GM18507 (cell line): ENCODE measurements at places on chromosomes 12 and 14.

- DNase-seq, result no peak
These were observed 1.5 kb upstream of the IGF1 start for GRCh38 chr12:102481705-102482425.

DNA sequence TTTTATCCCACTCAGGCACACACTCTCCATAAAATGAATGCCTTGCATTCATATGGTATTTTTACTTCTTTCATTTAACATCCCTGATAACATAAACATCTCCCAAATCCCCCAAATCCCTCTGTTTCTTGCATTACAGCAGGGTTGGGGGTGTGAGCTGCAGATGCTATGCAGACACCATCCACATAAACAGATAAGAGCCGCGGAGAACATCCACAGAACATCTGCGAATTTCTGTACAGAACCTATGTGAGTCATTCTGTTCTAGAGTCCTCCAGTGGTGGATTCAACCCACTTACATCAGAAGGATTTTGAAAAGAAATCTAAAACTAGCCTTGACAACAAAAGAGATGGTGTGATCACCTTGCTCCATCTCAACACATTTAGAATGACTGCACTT lies 20.3 kb downstream of the FBLN5 start:
- DNase-seq, result no peak

GRCh38 chr14:80522936-80523335 lies 311.6 kb upstream of the DIO2 start:
- no peak for DNase-seq

DNA sequence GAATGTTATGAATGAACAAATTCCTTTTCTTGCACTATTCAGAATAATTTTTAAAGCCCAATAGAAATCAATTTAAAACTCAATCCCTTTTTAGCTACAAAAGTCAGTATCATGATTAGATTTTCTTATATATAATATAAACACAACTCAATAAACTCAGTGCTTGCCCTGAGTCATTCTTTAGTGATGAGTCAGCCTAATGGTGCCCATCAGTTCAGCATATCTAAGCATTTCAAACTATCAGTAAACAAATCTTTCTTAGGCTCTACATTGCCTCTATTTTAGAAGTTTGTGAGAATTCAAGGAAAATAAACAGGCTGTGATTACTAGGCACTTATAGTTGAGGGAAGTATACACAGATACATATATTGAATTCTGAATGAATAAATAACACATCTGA lies 179.6 kb downstream of the NELL2 start:
- DNase-seq, result no peak

DNA sequence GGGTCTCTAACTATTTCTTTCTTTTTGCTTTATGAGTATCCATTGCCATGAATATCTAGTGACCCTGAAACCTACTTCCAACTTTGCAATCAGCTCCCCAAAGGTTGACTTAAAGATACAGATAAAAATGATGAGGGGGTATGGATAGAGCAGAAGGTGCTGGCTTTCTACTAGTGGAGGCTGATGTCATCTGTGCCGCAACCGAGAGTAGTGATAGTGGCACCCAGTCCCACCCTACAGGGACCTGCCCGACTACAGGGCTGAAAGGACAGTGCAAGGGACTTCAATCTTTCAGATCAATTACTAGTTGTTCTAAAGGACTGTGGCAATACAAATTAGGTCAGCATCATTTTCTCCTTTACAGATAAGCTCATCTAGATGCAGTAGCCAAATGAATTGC lies 806.0 kb downstream of the VRK1 start:
- DNase-seq, result no peak

DNA sequence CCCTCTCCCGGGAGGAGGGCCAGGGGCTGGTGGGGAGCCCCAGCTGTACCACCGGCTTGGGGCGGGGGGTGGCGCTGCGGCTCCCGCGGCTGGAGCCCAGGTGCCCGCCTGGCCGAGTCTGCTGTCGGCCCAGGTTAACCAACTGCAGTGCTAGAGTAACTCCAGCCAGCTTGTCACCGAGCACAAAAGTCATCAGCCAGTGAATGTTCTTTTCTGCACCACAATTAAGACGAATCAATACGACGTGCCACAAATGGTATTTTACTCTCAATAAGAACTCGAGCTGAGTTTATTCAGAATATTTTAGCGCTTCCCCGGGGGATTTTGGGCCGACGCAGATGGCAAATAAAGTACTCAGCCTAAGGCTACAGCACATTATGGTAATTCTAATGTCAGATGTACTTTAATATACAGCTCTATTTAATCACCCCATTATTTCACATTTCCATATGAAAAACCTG lies 83.2 kb downstream of the BCL11B start:
- DNase-seq, result no peak

DNA sequence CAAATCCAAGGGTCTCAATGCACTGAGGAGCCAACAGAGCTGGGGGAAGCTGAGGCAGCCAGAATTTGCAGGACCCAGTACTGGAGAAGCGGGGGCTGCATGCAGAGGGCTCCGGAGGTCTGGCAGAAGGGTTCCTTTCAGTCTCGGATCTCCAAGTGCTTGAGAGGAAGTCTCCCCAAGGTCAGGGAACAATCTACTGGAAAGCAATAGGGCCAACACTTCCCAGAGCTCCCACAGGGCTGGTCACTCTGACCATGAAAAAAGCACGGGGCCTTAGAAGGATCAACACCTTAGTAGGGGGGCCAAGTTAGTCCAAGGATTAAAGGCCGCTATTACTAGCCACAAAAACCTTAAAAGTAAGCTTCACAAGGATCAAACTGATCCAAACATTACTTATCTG lies 31.7 kb downstream of the SPPL3 start:
- DNase-seq, result no peak

DNA sequence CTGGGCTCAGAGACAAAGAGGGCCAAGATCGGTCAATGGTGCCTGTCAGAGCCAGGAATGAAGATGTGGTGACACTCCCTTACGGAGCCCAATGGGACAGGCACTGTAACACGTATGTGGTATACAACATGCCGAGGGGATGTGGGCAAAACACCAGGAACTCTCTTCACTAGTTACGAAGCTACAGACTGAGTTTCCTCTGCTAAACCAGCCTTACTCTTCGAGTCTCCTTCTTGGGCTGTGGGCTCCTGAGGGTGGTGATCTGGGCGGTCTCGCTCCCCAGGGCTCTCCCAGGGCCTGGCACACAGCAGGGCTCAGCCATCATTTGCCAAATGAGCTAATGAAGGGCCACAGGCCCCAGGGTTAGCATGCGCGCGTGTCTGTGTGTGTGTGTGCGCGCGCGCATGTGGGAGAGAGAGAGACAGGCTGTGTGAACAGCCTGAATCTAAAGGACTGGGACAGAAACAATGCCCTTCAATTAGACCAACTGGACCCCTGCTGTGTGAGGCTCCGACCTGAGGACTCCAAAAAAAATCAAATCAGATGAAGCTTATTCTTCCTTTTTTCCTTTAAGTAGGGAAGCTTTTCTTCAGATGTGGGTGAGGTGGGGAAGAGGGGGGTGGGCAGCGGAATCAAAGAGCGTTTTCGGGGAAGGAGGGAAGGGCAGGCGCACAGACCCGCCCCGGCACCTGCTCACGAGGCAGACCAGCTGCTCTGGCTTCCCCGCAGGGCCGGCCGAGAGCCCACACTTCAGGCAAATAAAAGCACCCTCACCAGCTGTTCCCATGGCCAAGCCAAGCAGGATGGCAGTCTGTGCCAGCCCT lies 42.5 kb downstream of the CCDC88C start:
- no peak for DNase-seq

DNA sequence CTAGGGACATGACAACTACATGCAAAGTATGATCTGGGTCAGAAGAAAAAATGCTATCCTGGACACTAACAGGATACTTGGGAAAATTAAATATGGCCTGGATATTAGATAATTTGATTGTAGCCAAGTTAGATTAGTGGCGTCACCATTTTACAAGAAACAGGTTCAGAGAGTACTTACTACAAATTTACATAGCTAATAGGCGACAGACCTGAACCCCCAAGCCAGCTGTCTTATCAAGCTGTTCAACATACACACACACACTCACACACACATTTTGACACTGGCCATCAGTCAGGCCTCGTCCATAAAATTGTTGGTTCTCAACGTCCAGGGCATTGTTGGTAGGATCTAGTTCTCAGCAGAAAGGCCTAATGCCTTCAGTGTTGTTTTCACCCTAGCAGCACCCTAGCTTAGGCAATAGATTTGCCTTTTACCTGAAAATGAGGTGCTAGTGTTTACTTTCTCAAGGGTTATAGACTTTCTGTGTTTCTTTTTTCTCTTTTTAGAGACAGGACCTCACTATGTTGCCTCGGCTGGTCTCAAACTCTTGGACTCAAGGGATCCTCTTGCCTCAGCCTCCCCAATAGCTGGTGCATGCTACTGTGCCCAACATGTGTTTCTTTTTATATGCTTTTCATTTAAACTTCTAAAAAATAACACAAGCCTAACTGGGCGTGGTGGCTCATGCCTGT lies 3.3 kb upstream of the C14orf93 start:
- no peak for DNase-seq

- no peak for DNase-seq
These were observed 8.6 kb downstream of the SPTLC2 start for GRCh38 chr14:77607741-77608302.

DNA sequence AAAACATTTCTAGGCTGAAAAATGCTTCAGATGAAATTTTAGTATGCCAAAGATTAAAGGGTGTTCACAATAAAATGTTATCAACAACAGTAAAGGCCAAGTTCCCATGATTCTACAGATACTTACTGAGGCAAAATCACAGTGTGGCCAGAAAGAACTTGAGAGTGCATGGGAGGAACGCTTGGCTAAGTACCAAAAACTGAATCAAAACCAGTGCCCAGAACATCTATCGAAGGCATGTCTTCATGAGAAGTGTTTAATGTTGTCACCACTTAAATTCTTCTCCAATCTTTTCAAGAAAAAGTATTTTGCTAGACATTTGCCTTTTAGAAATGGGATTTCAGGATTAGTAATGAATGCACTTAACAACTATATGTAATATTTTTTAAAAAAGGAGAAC lies 41.5 kb downstream of the KIF21A start:
- no peak for DNase-seq

DNA sequence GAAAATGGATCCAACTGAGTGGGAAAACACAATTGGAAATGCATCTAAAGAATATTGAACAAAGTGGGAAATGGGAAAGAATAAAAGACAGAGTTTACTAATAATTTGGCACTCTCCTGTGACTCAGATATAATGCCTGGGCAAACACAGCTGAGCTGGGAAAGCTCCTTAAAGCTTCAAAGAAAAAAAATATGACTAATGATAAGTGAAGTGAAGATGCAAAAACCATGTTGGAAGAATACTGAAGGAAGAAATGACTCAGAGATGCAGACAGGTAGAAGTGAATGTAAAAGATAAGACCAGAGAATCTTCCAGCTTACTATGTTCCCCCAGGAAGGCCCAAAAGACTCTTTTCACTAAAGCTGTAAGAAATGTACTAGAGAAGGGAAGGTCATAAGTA lies 62.4 kb upstream of the FOXG1 start:
- DNase-seq, result no peak

DNA sequence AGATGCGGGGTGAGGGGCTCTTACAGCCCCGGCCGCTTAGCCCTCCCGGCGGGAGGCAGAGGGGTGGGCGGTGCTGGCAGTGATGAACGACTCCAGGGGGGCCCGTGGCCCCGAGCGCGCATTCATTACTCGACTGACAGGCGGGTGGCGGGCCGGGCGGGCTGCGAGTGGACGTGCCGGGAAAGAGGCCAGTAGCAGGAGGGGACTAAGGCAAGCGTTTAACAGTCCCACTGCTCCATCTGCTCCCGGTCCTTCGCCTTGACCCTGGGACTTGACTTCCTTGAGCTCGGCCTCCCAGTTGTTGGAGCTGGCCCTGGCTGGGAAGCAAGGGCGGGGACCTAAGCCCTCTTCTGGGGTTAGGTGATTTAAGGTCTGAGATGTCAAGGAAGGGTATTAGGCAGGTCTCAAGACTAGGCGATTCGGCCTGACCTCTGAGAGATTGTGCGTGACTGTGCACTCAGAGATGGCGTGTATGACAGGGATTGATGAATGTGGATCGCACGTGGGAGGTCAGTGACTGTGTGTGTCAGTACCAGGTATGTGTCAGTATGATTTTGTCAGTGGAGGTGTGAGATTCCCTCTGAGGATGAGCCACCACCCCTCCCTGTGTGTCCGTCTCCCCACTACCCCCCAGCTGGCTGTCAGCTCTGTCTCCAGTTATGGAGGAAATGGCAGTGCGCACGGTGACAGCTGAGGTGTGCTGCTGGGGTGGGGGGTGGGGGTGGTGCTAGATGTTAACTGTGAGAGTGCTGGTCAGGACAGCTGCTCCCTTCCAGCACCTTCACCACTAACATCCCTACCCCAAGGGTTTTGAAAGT lies 3.6 kb upstream of the DNAJC22 start:
- DNase-seq, result no peak

DNA sequence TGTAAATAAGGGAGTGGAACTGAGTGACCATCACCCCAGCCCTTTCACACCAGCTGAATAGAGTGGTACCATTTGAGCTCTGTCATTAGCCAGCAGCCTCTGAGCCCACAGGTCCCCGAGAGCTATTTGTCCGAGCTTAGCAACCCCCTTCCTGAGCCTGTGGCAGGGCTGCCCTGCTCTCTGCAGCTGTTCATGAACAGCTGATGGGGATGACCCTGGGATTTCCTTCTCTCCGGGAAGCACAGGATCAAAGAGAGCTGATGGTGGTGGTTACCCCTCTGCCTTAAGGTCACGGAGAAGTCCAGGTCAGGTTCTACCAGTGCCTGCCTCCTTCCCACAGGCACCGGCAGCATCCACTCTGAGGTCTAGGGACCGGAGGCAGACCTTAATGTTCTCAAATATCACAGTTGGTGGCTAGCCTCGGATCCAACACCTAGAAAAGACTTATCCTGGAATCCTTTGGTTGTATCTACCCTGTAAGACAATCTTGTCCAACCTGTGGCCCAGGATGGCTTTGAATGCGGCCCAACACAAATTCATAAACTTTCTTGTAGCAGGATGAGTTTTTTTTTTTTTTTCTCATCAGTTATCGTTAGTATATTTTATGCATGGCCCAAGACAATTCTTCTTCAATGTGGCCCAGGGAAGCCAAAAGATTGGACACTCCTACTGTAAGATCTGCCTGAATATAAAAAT lies 81.1 kb downstream of the ESRRB start:
- DNase-seq, result no peak

GRCh38 chr12:124036657-124037109 lies 63.7 kb downstream of the ZNF664 start:
- DNase-seq, result peak; percentile 22

GRCh38 chr12:53059434-53060063 lies 9.7 kb downstream of the TNS2 start:
- no peak for DNase-seq

GRCh38 chr12:110193196-110193595 lies 69.0 kb downstream of the IFT81 start:
- no peak for DNase-seq

GRCh38 chr14:100772607-100773165 lies 46.0 kb downstream of the DLK1 start:
- DNase-seq, result no peak

- no peak for DNase-seq
These were observed 144.3 kb downstream of the MED13L start for GRCh38 chr12:116133149-116133548.

GRCh38 chr12:4153343-4153892 lies 120.1 kb upstream of the CCND2 start:
- peak; percentile 50 for DNase-seq

DNA sequence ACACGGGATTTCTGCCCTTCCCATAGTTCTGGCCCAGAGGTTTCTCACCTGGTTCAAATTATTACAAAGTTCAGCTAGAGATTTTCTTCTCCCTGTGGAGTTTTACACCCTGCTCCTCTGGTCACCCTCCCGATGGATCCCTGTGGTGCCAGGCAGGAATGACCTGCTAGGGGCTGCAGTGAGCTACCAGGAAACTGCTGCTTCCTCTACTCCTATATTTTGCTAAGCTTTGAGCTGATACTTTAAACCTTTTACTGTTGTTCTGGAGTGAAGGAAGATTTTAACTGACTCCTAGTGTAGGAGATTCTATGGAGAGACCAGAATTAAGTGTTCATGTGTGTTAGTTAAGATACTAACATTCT lies 30.4 kb upstream of the LRIG3 start:
- DNase-seq, result no peak
